ENCODE measurements at places on chromosomes 6 and 20. TPM values are rescaled to one million over a fixed set of nuclear protein-coding genes. Genes with fewer than 3 reads are reported as not detected.
A peak's percentile ranks its signal among the peaks of the same experiment; 100 is the strongest.

DNA sequence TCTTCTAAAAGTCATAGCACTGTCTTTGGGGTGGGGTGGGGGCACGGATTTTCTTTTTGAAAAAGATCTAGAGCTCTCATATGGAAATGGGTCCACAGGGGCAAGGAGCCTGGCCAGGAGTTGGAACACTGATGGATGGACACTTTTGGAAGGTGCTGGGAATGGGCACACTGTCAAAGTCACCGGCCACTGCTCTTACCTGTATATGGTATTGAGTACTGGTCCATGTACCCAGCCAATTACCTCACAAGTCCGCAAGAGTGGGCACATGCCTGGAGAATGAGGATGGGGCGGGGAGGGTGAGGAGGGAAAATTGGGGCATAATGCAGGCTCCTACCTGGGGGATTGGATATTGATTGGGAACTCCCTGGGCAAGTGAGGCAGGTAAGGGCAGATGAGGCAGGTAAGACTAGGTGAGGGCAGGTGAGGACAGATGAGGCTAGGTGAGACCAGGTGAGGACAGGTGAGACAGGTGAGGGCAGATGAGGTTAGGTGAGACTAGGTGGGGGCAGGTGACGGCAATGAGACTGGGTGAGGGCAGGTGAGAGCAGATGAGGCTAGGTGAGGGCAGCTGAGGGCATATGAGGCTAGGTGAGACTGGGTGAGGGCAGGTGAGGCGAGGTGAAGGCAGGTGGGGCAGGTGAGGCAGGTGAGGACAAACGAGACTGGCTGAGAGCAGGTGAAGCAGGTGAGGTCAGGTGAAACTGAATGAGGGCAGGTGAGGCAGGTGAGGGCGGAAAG lies 167.9 kb downstream of the NRN1 start:
- no peak for DNase-seq
- peaks cover 3% of the 10 kb centered on the region for H3K36me3 ChIP-seq
- H3K4me3 ChIP-seq, result no peak overlapping the region
- H3K27me3 ChIP-seq, result peaks cover 10% of the 10 kb centered on the region

GRCh38 chr6:5361396-5361795 lies 100.1 kb downstream of the FARS2 start:
- DNase-seq, result no peak
- H3K27me3 ChIP-seq, result no peaks in the 10 kb centered on the region
- no peaks in the 10 kb centered on the region for H3K36me3 ChIP-seq
- peaks cover 31% of the 10 kb centered on the region for H3K4me1 ChIP-seq
- H3K27ac ChIP-seq, result no peak overlapping the region

GRCh38 chr20:35615667-35616464 lies at the start of gene SPAG4:
Gene SPAG4 (plus strand): TSS chr20:35615829. CDS start chr20:35616004, 175 bp downstream.
- peaks cover 9% of the 10 kb centered on the region for H3K27me3 ChIP-seq
- peaks cover 4% of the 10 kb centered on the region for H3K36me3 ChIP-seq
- peak within 1 kb of the TSS; percentile 89 for H3K4me3 ChIP-seq
- DNase-seq, result peak; percentile 100

KIF6 gene
- total RNA-seq, result 0.46 TPM

Data from endothelial cell (in vitro differentiated cells).